Cerebellar nuclear complex (tissue), 1 donor: ENCODE measurements at places on chromosomes 7 and 10.

- no peak for DNase-seq
These were observed 210.7 kb downstream of the SKAP2 start for GRCh38 chr7:26653430-26654399.

- DNase-seq = no peak
These were observed 81.9 kb upstream of the AUTS2 start for GRCh38 chr7:69516238-69516820.

GRCh38 chr10:129968853-129969183 lies 4.7 kb upstream of the EBF3 start:
- no peak for DNase-seq

GRCh38 chr10:11446133-11446532 lies 165.3 kb downstream of the USP6NL start:
- DNase-seq = no peak

DNA sequence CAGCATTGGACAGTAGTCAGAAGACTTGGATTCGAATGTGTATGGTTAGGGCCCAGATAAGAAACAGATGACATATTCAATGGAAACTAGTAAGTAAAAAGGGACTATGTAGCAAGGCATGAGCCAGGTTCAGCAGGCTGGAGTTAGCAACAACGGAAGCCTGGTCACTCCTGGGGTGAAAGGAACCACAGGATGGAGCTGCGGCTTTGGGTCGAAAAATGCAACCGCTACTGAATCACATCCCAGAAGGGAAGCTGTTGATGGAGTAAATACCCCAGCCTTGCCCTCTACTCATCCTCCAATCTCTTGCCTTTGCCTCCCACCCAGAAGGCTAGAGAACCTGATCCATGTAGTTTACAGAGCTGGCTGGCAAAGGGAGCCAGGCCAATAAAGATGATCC lies 37.5 kb upstream of the EGR2 start:
- DNase-seq = no peak

DNA sequence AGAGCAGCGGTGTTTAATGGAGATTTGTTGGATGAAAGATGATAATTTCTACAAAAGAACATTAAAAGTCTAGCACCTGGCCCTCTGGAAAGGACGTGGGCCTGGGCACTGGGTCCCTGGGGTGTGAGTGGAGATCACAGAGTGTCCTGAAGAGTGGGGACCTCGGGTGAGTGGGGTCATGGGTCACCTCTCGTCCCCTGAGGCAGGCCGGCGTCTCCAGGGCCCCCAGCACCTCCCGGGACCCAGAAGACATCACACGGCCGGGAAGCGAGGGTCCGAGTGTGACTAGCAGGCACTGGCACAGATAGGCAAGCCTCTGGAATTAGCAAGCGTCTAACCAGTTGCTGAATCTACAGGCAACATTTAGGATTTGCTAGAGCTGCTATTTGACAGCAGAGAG lies 257.2 kb downstream of the MAD1L1 start:
- no peak for DNase-seq

- no peak for DNase-seq
These were observed 6.4 kb downstream of the SPOCK2 start for GRCh38 chr10:72081772-72082590.

DNA sequence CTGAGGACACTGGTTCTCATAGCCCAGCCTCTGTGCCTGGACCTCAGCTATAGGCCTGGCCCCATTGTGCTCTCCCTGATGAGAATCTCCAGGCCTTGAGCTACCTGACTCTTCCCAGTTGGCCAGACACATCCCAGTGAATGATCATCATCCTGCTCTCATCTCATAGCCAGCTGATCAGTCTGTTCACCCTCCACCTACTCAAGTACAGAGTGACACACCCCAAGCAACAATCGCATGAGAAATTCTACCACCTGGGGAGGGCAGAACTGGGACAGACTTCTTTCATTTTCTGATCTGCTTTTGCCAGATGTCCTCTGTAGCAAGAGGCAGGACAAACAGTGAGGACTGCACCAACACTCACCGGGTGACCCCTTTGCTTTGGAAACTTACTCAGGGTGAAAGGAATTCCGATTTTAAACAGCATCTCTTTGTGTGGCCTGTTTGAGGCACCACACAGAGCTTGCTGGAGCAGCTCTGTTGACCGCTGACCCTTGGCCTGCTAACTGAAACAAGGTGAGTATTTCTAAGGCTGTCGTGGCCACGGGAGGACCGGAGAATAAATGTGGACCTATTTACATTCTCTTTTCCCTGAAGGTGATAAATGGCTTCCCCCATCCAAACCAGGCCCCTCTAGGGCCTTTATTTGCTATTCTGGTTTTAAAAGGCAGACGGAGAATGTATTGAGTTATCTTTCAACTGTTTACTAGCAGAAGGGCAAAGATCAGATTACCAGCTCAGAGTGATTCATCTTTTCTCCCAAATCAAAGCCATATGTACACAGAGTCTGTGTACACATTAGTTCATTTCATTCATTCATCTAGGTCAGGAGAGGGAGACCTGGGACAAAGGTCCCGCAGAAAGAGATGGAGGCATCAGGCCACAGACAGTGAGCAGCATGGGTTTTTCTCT lies 181.4 kb upstream of the TNS3 start:
- no peak for DNase-seq

GRCh38 chr10:26571655-26572054 lies 125.8 kb upstream of the PDSS1 start:
- no peak for DNase-seq

- DNase-seq = no peak
These were observed 6.9 kb downstream of the CHUK start for GRCh38 chr10:100222529-100222928.

DNA sequence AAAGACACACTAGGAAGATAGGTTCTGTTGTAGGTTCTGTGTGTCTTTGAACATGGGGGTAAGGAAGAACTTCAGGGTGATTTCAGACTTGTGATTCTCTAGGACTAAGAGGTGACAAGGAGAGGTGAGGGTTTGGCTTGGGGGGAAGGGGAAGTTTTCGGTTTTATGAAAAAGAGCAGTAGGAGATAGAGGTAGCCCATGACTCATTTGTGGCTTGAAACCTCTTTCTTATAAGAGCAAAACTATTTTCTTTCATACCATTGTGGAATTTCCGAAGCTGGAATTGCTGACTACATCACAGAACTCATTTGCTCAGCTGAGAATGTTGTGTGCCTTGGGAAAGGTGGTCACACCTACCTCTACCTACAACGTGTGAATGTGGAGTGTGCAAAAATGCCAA lies 39.6 kb upstream of the IKZF1 start:
- DNase-seq = no peak

DNA sequence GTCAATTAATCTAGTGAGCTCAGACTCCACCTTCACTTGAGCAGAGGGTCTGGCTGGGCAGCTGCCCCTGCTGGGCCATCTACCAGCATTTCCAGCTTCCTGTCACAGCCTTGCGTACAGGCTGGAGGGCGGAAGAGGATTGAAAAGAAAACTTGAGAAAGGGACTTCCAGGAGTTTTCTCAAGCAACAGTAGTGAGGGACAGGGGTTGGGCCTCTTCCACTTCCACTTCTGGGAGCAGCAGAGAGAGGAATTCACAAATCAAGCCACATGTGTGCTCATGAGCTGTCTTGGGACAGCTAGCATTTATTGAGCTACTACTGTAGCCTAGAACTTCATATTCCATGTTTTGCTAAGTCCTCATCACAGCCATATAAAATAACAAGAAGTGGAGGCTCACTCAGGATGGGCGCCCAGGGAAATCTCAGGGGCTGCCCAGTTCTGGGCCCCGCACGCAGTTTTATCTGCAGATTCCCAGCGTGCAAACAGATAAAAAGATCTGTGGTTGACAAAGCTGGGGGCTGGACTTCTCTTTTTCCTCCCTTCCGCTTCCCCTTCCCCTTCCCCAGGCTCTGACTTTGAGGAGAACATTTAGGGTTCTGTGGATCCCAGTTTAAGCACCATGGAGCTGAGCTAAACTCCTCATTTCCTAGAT lies 135.8 kb downstream of the RGS10 start:
- no peak for DNase-seq

- no peak for DNase-seq
These were observed 109.9 kb downstream of the ZMIZ1 start for GRCh38 chr10:79178614-79179163.

DNA sequence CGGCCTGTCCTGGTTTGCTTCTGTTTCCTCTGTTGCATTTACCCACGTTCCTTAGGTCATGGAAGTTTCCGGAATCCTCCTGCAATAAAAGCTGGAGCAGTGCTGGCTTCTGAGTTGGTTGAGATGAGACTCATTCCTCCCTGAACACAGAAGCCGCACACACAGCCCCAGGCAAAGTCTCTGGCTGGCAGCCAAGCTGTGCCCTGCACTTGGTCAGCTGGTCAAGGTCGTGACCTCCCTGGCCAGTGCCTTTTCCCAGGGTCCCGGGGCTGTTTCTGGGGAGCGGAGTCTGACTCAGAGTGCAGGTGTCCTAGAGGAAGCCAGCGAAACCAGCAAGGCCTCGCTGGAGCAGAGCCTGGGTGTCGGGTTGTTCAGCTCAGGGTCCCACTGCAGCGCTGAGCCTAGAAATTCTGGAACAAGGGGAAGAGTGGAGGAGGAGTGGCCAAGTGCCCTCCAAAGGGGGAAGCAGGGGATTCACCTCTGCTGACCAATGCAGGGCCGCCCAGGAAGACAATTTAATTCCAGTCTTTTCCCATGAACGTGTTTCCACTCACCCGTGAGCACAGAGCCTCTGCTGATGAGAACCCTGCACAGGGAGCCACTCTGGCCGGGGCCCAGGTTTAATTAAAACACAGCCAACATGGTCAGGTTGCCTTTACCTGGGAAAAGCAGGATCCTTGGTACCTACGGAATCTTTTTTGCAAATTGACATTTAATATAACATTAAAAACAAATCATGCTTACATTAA lies 245.5 kb upstream of the PPP2R2D start:
- no peak for DNase-seq

GRCh38 chr7:20395104-20395503 lies 64.4 kb downstream of the ITGB8 start:
- DNase-seq = no peak

- no peak for DNase-seq
These were observed 39.2 kb downstream of the PAPOLB start for GRCh38 chr7:4822677-4823076.

DNA sequence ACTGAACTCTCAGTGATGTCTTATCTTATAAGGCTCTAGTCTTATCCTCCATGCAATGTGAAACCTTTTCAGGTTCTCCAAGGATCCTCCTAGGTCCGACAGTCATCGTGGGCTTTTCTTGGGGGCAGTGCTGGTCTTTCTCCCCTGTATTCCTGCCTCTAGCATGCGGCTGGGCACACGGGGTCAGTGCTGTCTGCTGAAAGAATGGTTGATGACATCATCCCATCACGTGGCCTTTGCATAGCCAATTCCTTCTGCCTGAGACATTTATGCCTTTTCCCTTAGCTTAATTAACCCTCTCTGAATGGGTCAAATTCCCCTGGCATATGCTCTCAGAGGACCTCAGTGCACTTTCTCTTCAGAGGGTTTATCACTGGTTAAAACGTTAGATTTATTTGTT lies 27.0 kb upstream of the KCNK18 start:
- no peak for DNase-seq

GRCh38 chr7:6175645-6176044 lies 96.8 kb downstream of the CYTH3 start:
- no peak for DNase-seq

DNA sequence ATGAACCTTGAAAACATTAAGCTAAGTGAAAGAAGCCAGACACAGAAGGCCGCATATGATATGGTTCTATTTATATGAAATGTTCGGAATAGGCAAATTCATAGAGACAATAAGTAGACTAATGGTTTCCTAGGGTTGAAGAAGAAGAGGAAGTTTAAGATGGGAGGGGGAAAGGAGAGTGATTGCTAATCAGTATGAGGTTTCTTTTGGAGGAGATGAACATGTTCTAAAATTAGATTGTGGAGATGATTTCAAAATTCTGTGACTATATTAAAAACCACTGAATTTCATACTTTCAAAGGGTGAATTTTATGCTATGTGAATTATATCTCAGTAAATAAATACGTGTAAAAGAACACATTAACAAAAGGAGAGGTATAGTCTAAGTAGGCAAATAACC lies 176.4 kb upstream of the HPS1 start:
- DNase-seq = no peak

GRCh38 chr7:48011951-48012350 lies 17.0 kb downstream of the SUN3 start:
- DNase-seq = no peak

GRCh38 chr7:87220734-87221215 lies 1.2 kb upstream of the TMEM243 start:
- no peak for DNase-seq

- no peak for DNase-seq
These were observed 120.3 kb downstream of the VIPR2 start for GRCh38 chr7:159024280-159024951.

DNA sequence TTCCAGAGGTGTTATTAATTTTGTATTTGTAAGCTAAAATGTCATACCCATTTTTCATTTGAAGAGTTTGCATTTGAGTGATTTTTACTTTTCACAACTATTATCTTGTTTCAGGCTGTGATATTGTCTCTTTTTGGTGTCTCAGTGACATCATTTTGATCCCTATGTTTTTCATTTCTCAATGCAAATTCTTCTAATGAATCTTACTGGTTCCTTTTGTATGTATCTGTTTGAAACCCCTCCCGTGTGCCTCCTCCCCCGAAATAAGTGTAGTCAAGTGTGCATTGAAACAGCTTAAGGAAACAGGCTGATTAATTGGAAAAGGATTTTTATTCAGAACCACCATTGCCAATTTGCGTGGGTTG lies 77.8 kb downstream of the SHH start:
- no peak for DNase-seq

DNA sequence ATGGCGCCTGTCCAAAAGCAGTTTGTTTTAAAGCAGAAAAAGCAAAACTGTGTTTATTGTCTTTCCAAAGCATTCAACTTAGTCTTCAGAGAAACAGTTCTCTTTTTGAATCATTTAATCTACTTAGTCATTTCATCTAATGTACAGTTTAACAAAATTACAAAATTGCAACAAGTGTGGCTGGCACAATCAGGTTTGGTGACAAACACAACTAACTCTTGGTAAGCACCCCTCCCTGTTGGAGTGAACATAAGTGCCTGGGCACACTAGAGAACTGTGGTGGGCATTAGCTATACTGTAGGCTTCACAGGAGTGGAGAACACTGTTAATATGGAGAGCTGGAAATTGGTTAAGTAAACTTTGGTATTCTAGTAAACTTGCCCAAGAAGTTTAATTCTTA lies 6.9 kb downstream of the CREM start:
- no peak for DNase-seq

DNA sequence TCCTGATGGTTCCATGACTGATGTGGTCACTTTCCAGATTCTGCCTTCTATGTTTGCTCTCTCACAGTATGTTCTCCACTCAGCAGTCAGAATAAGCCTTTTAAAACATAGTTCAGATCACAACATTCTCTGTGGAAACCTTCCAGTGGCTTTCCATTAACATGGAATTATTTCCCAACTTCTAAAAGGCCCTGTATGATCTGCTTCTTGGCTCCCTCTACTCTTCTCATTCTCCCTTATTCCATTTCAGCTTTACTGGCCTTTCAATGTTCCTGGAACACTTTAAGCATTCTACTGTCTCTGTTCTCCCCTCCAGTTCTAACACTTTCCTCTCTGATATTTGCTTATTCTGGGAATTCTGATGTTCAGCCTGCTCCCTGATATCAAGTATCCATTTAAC lies 325.6 kb downstream of the THSD7A start:
- DNase-seq = no peak
